ENCODE measurements at places on chromosomes 7 and 10.

GRCh38 chr10:133162910-133163856, 3.2 kb downstream of the KNDC1 start:
- no peak for DNase-seq

DNA sequence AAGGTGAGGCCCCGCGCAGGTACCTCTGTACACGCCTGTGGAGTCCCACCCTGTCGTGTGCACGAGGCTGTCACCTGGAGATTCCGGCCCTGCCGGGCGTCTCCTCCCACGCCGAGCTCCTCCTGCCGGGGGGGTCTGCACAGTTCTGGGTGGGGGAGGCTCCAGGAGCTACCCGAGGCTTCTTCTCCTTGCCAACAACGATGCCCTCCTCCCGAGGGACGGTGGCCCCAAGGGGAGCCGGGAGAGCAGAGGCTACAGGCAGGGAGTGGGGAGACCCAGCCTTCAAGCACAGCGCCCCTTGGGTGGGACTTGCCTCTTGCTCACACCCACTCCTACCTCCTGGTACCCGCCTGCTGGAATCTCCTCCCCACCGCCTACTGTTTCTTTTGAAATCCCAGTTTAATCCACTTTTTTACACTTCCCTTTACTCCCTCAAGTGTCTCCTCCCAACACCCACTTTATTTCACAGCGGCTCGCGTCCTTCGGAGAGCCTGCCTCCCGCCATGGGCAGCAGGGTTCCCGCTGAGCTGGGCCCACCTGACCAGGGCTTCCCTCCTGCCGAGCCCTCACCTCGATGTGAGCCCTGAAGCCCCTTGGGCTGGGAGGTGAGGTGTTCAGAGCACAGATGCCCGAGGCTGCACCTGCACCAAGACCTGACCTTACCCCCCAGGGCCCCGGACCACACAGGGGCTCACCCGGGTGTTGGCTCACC, 338.1 kb downstream of the DNAJB6 start:
- no peak for DNase-seq

- DNase-seq: peak; percentile 55
Measured at GRCh38 chr10:119025336-119025735, 4.2 kb upstream of the NANOS1 start.

- peak; percentile 52 for DNase-seq
Measured at GRCh38 chr10:15672469-15672868, 47.3 kb downstream of the ITGA8 start.

DNA sequence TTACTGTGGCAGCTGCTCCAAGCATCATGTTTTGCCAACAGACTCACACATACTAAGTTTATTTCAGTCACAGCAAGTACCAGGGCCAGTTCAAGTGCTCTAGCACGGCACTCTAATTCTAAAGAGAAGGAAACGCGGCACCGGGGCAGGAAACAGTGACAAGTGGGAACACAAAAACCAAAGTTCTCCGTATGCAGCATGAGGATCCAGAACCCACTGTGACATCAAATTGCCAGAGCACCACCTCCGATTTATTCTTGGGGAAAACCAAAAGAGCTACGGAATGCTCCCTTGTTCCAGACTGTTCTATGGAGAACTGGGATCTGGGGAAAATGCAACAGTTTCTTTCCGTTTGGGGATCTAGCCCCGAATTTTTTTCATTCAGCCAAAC, 448 bp upstream of the PTER start:
- DNase-seq: no peak

Data from endothelial cell of umbilical vein (primary cell).